Right hindlimb (tissue), 1 donor: ENCODE measurements at places on chromosomes 11 and 22.

GRCh38 chr11:57648801-57649735, 644 bp downstream of the YPEL4 start:
- DNase-seq, result peak; percentile 38

GRCh38 chr22:49008682-49009235, 818.9 kb downstream of the BRD1 start:
- DNase-seq, result no peak

- peak; percentile 47 for DNase-seq
Measured at GRCh38 chr11:75733431-75734107, 15.9 kb downstream of the MOGAT2 start.

DNA sequence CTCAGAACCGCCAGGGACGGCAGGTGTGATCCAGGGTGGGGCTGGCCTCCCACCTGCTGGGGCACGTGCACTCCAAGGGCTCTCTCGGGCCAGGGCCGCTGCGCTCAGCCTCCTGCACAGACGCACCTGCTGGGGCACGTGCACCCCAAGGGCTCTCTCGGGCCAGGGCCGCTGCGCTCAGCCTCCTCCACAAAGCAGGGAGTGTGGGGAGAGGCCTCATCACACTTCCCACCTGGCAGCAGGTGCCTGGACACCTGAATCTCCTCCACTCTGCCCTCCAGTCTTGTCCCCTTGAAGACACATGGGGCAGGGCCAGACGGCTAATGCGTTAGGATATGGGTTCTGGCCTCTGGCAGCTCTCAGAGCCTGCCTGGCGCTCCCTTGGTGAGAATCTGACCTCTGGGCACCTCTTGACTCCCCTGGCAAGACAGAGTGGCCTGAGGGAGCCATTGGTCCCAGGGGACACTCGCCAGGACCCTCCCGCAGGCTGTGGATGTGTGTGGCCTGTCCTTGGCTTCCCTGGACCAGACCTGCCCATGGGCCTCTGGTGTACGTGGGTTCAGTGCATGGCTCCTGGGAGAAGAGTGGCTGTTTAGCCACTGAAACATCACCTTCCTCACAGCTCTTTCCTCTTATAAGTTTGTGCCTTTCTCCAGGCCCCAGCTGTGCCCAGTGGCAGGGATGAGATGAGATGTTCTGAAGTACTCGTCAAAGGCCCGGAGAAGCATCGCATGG, 73.5 kb downstream of the BRD1 start:
- no peak for DNase-seq

GRCh38 chr11:47131136-47131535, 45.5 kb downstream of the ARFGAP2 start:
- DNase-seq, result no peak

GRCh38 chr11:134345237-134345550, 13.4 kb downstream of the GLB1L2 start:
- no peak for DNase-seq

DNA sequence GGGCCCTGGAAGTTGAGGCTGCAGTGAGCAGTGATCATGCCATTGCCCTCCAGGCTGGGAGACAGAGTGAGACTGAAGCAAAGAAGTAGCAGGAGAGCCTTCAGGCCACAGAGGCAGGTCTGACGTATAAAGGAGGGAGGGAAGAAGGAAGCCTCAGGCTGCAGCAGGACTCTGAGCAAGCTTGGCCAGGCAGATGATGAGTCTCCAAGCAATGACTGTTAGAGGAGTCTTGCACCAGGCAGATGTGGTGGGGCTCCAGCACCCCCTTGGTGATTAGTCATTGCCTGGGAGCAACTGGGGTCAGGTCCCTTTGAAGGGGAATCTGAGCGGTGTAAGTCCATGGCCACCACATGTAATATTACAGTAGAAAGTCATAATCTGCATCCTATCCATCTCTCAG, 36.6 kb upstream of the NFAM1 start:
- no peak for DNase-seq

- no peak for DNase-seq
Measured at GRCh38 chr11:15988693-15989231, 367.6 kb downstream of the SOX6 start.

- no peak for DNase-seq
Measured at GRCh38 chr22:30523646-30524489, 18.4 kb upstream of the SEC14L4 start.

DNA sequence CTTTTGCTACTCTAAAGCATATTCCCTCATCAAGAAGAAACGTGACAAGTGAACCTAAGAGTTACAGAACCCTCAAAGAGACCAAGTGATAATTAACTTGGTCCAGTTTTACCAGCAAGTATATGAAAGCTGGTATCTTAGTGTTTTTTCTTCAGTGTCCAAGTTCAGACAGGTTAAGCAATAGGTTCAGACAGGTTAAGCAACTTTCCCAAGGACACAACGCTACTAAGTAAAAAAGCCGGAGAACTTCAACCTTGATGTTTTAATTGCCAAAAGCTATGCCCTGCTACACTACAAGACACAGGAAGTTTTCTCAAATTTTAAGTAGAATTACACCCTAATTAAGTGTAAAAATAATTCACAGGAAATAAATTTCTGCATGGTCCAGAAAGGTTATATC, 30.0 kb upstream of the ARHGAP32 start:
- no peak for DNase-seq

- DNase-seq, result no peak
Measured at GRCh38 chr11:27423125-27423524, 49.5 kb downstream of the LGR4 start.

DNA sequence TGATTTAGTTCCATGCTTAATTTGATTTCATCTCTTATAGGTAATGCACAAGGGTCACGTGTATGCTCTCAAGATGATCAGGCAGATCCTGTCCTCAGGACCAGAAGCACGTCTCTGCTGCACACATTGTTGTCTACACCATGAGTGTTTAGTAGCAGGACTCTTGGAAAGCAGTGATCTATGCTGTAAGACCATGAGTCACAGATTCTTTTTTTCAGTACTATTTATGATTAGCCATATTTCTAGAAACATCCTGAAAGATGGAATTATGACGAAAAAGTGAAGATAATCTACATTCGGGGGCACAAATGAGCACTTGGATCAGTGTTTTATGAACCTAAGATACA, 29.6 kb downstream of the ZBED4 start:
- no peak for DNase-seq

GRCh38 chr11:100769165-100769564, 82.1 kb downstream of the ARHGAP42 start:
- no peak for DNase-seq

DNA sequence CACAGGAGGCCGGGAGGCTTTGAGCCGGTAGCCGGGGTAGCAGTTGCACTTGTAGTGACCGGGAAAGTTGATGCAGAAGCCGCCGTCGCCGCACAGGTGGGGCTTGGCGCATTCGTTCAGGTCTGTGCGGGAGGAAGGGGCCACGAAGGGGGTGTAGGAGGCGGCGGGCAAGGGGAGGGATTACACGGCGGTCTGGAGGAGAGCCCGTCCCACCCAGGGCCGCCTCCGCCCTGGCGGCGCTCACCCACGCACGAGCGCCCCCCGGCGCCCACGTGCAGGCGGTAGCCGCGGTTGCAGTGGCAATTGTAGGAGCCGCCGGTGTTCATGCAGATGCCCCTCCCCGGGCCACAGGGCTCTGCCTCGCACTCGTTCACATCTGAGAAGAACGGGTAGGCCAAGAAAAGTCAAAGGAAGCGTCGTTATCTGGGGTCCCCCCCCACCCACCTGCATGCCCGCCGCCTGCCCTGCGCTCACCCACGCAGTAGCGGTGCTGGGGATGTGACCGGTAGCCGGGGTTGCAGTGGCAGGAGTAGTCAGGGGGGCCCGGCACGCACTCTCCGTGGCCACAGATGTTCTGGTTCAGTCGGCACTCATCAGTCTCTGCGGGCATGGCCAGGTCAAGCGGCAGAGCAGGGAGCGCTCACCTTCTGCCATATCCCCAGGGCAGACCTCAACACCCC, 10.6 kb downstream of the LTBP3 start:
- no peak for DNase-seq

DNA sequence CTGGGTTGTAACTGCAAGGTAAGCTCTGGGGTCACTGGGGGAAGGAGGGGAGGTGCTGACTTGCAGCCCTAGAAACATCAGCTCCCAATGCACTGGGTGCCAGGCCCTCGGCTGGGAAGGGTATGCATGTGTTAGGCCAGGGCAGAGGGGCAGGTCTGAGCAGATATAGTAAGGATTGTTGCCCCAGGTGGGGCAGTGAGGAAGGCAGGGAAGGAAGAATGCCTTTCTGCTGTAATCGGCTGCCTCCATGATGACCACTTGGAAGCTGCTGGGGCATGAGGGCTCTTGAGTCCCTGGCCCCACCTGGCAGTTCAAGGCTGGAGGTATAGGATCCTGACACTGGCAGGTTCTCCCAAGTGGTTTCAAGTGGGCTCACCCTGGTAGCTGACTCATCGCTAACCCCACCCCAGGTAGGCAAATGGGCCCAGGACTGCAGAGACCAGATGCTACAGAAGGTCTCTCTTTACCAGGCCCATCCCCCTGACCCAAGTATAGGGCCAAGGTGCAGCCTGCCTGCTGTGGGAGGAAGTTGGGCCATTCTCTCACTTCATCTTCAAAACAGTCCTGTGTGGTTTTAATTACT, 56.7 kb downstream of the TIMP3 start:
- DNase-seq, result no peak

GRCh38 chr22:29871684-29872083, 11.3 kb upstream of the MTMR3 start:
- DNase-seq, result no peak

- DNase-seq, result no peak
Measured at GRCh38 chr11:78525720-78526119, 48.9 kb downstream of the NARS2 start.

- DNase-seq, result no peak
Measured at GRCh38 chr11:95005642-95006041, 19.4 kb upstream of the KDM4E start.

GRCh38 chr11:113994077-113994954, 19.4 kb downstream of the HTR3A start:
- DNase-seq, result no peak

DNA sequence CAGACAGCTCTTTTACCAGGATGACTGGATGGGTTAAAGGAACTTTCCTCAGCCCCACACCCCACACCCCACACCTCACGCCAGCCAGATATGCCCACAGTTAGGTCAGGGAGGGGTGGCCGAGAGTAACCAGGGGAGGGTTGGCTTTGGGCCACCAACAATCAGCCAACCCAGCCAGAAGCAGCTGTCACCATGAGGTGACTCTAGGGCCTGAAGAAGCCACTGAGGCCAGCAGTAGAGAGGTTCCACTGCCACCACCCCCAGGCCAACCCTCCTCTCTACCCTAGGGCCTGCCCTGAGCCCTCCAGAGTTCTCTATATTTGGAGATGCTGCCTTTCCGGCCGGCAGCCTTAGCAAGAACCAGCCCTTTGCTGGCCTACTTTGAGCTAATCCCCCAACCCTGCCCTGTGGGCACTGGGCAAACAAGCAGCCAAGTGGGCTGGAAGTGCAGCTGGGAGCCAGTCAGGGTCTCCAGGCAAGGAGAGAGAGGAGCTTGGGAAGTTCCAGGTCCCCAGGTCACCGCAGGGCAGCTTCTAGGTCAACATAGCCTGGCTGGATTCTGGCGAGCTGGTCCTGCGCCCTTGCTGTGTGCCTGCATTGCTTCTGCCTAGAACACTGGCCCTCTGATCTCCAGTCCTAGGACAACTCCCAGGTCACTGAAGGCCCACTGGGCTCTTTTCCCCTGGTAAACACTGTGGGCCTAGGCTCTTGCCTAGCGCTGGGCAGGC, 12.0 kb upstream of the SYT8 start:
- no peak for DNase-seq

GRCh38 chr22:22928666-22929380, 41.2 kb downstream of the IGLL5 start:
- peak; percentile 49 for DNase-seq

DNA sequence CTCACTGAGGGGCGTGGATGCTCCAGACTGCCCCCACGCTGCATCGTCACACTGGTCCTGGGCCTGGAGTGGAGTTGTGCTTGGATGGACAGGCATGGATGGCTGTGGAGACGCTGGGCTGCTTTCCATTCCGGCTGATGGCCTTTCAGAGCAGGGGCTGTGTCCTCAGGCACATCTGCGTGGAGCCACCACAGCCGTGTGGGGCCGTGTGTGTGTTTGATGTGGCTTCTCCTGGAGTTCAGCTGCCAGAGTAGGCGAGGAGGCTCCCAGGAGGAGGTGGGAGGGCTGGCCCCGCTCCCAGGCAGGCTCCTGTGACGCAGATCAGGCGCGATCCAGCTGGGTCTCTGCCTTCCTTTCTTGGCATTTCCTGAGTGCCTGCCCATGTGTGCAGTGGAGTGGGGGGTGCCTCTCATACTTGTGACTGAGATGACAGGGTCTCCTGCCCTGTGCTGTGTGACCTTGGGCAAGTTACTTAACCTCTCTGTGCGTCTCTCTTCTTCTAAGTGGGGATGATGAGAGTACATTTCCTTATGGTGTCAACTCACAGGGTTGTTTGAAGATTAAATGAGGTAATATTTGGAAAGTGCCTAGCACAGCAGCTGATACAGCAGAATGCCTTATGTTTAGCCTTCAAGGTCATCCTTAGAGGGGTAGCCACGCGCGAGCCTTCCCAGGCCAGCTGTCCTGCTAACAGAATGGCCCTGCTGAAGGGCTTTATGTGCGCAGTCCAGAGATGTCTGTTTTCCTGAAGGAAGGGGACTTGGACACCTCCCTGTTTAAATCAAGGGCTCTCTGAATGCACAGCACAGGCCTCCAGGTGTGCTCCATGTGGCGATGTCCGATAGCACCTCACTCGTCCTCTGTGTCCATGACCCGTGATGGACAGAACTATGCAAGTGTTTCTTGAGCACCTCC, 33.5 kb downstream of the GLB1L2 start:
- DNase-seq, result no peak

DNA sequence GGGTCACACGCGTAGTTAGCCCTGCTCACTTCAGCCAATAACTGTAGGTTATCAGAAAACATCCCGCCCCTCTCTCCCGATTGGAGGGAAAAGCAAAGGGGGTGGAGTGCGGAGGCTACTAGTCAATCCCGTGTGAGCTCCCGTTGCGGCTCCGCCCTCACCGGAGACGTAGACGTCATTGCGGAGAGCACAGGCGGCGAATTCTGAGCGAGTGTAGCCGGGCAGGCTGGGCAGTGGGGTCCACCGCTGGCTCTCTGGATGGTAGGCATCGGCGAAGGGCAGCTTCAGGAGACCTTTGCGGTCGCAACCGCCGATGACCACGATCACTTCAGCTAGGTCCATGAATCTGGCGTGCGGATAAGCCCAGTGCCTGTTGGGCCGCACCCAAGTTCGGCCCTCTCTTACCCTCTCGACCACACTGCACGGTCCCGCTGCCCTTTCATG, 4.7 kb downstream of the KLHL35 start:
- DNase-seq, result peak; percentile 89

DNA sequence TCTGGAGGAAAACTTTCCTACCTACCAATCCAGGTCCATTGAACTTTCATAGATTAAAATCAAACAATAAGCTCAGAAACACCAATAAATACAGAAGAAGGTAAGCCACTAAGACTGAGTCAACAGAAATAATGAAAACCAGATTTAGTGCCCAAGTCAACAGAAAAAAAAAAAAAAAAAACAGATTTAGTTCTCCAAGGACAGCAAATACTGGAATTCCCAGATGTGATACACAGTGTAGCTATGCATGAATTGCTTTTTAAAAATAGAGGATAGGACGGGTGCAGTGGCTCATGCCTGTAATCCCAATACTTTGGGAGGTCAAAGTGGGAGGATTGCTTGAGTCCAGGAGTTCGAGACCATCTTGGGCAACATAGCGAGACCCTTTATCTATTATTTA, 15.7 kb downstream of the DMC1 start:
- no peak for DNase-seq

GRCh38 chr11:109991835-109992234, 101.4 kb upstream of the ZC3H12C start:
- no peak for DNase-seq
